ENCODE measurements at places on chromosomes 16 and 17. TPM values are rescaled to one million over a fixed set of nuclear protein-coding genes. Genes with fewer than 3 reads are reported as not detected.
A peak's percentile ranks its signal among the peaks of the same experiment; 100 is the strongest.

DNA sequence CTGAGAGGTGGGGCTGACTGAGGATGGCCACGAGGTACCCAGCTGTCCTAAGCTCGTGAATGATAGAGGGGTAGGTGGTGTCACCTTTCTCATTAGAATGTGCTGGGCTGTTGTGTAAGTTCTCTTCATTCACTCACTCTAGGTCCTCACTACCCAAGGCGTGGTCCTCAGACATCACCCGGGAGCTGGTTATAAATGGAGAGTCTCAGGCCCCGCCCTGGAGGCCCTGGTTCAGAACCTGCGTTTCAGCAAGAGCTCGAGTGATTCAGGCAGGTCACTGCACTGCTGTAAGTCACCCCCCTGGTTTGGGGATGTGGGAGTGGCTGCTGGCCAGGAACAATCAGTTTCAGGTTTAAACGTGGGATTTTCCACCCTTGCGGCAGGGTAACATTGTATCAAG lies 139.8 kb downstream of the FOXL1 start:
- no peak for DNase-seq

DNA sequence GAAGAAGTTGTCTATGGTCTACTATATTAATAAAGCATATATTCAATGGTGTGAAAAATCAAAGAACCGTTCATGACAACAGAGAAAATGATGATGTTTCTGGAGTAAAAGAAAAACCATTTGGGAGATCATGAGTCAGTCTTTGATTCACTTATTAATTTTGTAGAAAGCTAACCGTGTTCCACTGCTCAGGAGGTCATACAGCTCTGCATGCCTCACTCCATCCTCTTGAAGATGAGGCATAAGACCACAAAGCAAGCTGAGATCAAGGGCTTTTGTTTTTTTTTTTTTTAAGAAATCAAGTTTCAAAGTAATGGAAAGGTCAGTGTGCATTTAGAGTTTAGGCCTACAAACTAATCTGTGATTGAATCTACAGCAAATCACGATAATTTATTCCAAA lies 206.4 kb downstream of the CEP112 start:
- DNase-seq = no peak

GRCh38 chr16:17225541-17225940 lies 245.2 kb downstream of the XYLT1 start:
- no peak for DNase-seq

GRCh38 chr16:61730997-61731396 lies 305.2 kb downstream of the CDH8 start:
- DNase-seq = no peak

GRCh38 chr16:75086688-75087374 lies 29.7 kb downstream of the LDHD start:
- DNase-seq = no peak

GRCh38 chr17:36566081-36566480 lies 21.4 kb downstream of the GGNBP2 start:
- no peak for DNase-seq

DNA sequence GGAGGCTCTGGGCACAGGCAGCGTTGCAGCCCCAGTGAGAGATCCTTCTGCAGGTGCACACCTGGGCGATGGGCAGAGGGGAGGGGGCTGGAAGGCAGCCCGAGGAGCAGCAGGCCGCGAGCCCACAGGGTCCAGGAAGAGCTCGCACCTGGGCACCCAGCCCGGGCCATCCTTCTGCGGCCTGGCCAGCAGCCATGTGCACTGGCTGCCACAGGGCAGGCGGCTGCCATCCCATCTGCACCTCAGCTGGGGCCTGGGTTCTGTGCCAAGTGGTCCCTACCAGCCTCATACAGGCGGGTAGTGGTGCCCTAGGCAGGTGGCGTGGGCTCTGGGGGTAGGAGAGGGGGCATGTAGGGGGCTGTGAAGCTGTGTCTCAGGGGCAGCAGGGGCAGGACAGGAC lies 197.2 kb downstream of the RBFOX3 start:
- DNase-seq = peak; percentile 46

DNA sequence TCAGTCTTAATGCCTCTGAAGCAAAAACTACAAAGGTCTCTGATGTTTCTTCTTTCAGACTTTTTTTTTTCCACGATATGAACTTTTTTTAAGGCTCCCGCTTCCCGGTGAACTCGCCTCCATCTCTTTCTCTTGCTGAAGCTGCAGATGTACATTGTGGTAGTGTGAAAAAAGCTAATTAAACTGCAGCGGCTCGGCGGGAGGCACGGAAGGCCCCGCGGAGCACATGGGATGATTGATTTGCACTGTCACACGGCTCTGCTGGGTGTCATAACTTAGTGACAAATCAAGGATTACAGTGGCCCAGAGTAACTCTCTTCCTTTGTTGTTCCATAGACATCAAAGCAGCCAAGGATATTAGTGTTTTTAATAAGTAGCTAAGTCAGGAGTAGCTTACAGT lies 196.3 kb downstream of the AXIN2 start:
- DNase-seq = no peak

- DNase-seq = no peak
Observed at GRCh38 chr17:6796017-6796886, 20.2 kb downstream of the FBXO39 start.

DNA sequence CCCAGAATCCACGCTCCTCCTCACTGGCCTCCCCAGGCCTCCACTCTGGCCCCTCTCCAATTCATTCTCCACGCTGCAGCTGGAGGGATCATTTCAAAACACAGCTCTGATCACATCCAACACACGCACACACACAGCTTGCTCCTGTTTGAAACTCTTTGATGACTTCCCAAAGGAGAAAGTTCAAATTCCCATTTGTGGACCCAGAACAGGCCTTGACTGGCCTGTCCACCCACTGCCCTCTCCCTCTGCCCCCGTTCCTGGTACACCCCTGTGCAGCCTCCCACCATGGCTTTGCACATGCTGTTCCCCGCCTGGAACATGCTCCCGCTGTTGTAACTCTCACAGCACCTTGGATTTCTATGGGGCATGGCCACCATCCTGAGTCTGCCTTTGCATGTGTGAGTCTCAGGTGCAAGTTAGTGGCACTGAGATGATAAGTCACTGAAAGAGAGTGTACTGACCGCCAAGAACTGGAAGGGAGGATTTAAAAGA lies 100.0 kb downstream of the GSG1L start:
- no peak for DNase-seq

DNA sequence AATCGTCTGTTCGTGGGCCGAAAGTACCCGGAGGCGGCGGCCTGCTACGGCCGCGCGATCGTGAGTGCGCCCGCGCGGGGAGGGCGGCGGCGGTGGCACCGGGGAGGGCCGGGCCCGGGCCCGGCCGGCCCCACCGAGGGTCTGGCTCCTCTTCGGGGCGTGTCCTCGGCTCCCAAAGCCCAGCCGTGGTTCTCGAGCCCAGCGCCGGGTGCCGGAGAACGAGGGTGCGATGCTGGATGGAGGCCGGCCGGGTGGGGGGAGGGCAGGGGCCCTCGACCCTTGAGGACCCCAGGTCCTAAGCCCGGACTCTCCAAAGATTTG lies 375 bp downstream of the STUB1 start:
- DNase-seq = no peak

DNA sequence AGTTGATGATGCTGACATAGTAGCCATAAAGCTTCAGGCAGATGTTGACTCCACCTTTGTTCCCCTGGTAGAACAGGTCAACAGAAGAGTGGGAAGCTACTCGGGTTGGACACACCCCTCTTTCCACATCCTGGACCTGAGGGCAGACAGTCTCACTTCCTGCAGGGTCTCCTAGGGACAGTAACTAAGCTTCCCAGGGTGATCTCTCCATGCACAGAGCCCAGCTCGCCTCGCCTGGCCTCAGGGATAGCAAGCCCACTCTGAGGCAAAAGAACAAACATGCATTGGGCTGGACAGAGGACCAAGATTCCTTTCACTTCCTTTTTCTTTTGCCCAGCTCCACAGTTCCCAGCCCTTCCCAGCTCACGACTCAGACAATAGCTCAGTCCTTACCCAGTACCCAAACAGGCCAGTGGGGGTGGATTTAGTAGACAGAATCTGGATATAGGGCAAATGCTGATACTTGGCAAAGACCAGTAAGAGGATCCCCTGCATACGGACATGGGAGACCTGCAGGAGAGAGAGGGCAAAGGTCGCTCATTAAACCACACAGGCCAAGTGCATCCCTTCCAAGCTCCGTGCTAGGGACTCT lies 7.0 kb downstream of the INPP5K start:
- no peak for DNase-seq

- no peak for DNase-seq
Observed at GRCh38 chr17:32935726-32936125, 7.8 kb downstream of the TMEM98 start.

DNA sequence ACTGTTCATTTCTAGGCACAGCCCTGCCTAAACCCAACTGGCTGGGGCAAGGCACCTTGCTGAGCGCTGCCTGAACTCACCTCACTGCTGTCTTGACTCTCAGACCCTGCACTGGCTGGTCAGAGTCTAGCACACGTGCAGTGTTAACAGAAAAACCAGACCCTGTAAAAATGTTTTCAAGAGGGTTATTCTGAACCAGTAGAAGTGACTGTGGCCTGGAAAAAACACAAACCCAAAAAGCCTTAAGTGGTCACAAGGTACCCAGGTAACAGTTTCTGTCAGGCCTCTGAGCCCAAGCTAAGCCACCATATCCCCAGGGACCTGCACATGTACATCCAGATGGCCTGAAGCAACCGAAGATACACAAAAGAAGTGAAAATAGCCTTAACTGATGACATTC lies 6.1 kb upstream of the EIF4A3 start:
- DNase-seq = no peak

DNA sequence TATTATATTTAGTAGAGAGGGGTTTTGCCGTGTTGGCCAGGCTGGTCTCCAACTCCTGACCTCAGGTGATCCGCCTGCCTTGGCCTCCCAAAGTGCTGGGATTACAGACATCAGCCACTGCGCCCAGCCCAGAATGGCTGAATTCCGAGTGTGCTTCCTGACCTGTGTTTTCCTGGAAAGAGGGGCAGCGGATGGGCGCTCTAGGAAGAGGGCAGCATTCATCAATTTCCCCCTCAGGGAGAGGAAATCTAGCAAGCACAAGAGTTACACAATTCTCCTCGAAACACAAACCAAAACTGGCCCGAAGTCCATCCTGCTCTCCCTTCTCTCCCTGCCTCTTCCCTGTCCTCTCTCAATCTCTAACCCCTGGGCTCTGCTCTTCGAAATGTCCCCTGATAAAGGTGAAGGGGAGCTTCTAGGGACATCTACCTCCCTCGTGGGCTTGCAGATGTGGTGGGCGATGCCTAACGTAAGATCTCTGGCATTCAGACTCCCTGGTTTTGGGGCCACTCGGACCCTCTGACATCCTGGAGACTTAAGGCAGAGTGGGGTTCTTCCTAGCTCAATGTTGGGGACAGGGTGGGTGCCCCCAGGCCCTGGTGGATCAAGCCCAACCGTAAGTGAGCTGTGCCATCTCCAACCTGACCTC lies 1.0 kb downstream of the IL27 start:
- no peak for DNase-seq

DNA sequence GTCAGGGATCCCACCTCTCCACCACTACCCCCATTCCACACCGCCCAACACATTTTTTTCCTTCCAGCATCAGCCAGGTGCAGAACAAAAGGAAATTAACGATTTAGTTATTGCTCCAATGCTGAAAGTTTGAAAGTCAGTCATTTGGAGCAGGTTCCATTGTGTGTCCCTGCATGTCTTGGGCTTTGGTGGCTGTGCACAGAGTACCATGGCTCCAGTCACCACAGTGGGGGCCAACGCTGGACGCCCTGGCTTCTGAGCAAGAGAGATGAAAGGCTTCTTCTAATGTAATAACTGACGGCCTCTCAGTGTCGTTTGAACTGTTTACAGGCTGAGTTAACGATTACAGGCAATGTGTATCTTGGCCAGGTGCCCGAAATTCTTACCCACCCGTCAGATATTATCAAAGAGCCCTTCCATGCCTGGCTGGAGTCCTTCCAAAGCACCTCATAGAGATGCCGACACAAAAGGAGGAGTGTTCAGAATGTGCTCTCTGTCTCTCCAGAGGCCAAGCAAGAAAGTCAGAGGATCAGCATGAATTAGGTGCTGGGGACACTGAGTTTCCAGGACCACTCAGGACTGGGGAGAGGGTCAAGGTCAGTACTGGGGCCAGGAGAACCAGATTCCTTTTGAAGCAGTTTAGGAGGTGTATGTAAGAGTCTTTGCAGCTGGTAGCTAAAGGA lies 25.9 kb downstream of the RNF43 start:
- DNase-seq = peak; percentile 89

- no peak for DNase-seq
Observed at GRCh38 chr17:82940226-82941020, 100.6 kb upstream of the ZNF750 start.

GRCh38 chr17:73191443-73192205 lies 1.2 kb upstream of the COG1 start:
- peak; percentile 55 for DNase-seq

DNA sequence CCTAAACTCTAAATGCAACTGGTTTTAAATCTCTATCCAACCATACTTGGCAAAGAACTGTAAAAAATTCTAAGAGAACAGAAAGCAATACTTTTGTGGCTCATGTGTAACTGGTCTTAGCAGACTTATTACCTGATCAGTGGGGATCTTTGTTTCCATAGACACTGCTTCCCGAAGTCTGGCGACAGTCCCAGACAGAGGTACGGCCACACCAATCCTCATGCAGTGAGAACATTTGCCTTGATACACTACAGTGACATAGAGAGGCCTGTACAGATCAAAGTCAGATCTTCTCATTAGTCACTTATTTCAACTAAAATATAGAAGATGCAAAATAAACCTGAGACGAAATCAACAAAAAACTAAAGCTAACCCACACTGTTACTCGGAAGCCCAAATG lies 43.9 kb downstream of the USP31 start:
- DNase-seq = no peak

GRCh38 chr17:17736205-17737183 lies 55.2 kb downstream of the RAI1 start:
- no peak for DNase-seq

- DNase-seq = peak; percentile 81
Observed at GRCh38 chr17:38508954-38509771, 80.9 kb downstream of the ARHGAP23 start.

DNA sequence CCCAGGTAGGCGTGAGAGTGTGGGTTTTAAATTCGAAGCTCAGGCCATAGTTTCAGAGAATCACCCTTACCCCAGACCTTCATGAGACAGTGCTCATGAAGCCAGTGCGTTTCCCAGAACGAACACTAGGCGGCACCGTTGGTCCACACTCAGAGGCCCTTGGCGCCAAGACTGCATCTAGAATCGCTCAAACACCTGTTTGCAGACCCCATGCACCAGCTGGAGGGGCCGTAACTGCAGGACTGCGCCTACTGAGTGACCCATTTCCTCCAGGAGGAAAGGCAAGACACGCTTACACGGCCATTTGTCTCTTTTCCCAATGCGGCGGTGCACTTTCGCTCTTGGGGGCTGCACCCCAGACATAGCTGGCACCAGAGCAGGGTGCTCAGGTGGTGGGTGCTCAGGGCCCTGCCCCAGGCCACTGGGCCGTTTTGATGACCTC lies 34.0 kb downstream of the ADGRG5 start:
- peak; percentile 81 for DNase-seq

CMTM2 gene
- not detected for total RNA-seq

ANTKMT gene
- 21.6 TPM for total RNA-seq

KRT15 gene
- 1.4 TPM for total RNA-seq

SLC6A4 gene
- 0.98 TPM for total RNA-seq

ZFHX3 gene
- total RNA-seq = 10.4 TPM

C17orf78 gene
- not detected for total RNA-seq

PRAC2 gene
- total RNA-seq = not detected

BORCS6 gene
- total RNA-seq = 7.9 TPM

TLCD2 gene
- 1.1 TPM for total RNA-seq

PIMREG gene
- 0.12 TPM for total RNA-seq

CFAP97D1 gene
- total RNA-seq = 0.06 TPM

GPRC5B gene
- total RNA-seq = 35.5 TPM

ALDH3A1 gene
- total RNA-seq = 0.47 TPM

All from pancreas (tissue), 10 donors.